ENCODE measurements at places on chromosomes 4 and X.

GRCh38 chr4:153781717-153782416 is 7.0 kb downstream of the SFRP2 start:
- DNase-seq = no peak

- no peak for DNase-seq
Measured at GRCh38 chr4:90883519-90883918, 756.3 kb downstream of the CCSER1 start.

DNA sequence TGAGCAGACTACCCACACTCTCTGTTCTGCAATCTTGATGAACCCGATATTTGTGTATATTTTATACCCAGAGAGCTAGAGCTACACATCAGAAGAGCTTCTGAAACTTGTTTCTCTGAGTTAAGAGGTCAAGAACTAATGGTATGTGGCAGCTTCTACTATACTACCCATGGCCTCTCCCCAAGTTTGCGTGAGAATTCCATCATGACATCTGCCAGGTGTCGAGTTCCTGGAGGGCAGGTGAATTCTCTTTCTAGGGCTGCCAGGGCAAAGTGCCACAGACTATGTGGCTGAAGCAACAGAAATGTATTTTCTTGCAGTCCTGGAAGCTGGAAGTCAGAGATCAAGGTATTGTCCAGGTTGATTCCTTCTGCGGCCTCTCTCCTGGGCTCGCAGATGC is 4.4 kb downstream of the SORCS2 start:
- DNase-seq = no peak

DNA sequence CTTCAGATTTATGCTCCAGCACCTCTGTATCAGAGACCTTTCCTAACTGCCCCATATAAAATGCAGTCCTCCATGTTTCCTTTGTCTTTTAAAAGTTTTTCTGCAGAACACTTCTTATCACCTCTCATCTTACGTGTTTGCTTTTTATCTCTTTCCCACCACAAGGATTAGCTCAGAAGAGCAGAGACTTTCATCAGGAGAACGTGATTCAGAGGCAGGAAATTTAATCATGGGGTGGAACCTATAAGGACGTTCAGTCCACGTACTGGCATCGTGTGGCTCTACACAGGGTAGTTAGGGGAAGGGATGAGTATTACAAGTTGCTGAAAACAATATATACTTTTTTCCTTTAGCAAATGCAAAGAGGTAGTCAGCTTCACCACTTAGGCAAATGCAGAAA is 98.7 kb downstream of the SORBS2 start:
- no peak for DNase-seq

- DNase-seq = peak; percentile 8
Measured at GRCh38 chr4:118351851-118352827, 664 bp downstream of the PRSS12 start.

DNA sequence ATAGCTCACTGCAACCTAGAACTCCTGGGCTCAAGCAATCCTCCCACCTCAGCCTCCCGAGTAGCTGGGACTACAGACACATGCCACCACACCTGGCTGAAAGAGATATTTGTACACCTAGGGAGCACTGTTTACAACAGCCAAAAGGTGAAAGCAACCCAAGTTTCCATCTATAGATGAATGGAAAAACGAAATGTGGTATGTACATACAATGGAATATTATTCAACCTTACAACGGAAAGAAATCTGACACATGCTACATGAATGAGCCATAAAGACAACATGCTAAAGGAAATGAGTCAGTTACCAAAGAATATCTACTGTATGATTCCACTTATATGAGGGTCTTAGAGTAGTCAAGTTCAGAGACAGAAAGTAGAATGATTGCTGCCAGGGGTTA is 52.2 kb downstream of the ABCG2 start:
- DNase-seq = no peak

DNA sequence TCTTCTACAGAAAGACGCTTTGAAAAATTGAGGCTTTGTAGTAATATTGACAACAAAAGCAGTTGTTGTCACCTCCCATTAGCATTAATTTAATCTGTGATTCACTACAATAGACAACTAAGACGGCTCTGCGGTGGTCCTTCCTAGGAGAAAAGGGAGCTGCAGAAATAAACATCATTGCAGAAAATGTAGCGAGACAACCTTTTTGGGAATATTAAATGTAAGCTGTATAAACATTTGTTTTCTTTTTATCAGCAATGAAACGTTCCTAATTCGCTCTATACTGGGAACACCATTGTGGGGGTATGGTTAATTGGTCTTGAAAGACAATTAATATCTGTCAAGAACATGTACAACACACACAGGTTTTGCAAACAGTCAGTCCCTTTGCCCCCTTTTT is 583.3 kb upstream of the TENM3 start:
- no peak for DNase-seq

- DNase-seq = no peak
Measured at GRCh38 chr4:74536557-74536956, 91.6 kb downstream of the AREG start.

GRCh38 chr4:83083925-83084475 is 30.5 kb downstream of the PLAC8 start:
- DNase-seq = peak; percentile 64

- DNase-seq = no peak
Measured at GRCh38 chrX:139795196-139795595, 87.2 kb upstream of the MCF2 start.

Data from naive thymus-derived CD8-positive, alpha-beta T cell (primary cell).